ENCODE measurements at places on chromosomes 6 and 20.

DNA sequence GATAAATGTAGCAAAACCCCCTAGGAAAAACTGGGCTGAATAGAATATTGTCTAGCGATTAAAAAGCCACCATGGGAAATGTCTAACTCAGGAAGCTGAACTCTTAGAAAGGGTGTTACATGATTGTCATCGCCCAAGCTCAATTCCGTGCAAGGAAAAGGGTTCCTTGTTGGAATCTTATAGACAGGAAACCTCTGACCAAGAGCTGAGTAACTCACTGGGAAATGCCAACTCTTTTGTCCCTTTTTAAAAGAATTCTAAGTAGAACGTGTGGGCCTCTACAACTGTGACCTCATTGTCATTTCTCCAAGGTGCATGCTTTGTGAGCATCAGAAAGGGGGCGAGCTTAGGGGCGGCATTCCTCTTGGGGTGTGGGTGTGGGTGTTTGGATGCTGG is 88.1 kb downstream of the SYNJ2 start:
- peak; percentile 94 for DNase-seq

- DNase-seq: no peak
Observed at GRCh38 chr6:137560184-137560563, 66.0 kb upstream of the OLIG3 start.

DNA sequence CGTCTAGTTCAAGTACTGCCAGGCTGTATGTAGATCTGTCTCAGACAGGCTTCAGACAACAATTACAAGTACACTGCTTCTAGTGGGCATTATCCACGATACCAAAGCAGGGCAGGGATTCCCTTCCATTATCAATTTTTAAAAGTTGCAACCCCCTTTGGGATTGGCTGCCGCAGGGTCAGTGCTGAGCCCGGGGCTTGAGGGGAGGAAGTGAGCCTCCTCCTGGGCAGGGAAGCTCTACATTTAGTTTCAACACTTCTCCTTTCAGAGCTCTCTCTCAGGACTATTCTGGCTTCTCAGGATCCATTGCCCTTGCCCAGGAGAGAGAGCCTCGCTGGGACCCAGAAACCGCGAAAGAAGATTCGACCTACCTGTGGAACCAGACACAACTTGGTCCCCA is 1.5 kb downstream of the HTR1B start:
- peak; percentile 42 for DNase-seq

GRCh38 chr6:151498327-151498726 is 4.5 kb downstream of the CCDC170 start:
- no peak for DNase-seq

DNA sequence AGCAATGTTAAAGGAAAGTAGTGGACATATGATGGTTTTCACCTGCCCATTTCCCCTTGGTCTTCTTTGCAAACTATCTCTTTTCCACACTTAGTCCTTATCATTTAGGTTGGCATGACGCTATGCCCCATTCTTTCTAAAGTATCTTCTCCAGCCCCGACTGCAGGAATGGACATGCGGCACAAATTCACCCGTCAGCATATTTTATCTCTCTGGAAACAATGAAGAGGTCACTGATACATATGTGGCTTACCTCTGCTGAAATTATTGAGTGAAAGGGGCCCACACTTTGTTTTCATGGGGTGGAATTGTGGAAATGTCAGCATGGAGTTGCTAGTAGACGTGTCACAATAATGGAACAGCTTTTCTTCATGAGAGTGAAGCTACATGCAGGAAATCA is 45.8 kb upstream of the MEI4 start:
- no peak for DNase-seq

DNA sequence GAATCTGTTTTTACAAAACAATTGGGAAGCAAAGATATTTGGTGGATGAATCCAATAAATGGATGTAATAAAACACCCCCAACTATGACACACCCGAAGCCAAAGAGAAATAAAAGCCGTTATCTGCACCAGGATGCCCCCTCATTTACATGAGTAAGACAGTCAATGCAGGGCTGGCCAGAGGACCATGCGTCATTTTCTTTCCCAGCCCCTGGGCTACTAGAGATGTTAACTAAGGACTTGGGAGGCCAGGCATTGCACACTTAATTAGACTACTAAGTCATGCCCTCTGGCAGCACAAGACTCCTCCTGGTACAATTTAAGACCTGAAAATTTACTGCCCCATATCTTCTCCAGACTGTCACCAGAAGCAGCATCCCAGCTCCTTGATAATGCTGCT is 3.2 kb downstream of the LEMD2 start:
- peak; percentile 76 for DNase-seq

DNA sequence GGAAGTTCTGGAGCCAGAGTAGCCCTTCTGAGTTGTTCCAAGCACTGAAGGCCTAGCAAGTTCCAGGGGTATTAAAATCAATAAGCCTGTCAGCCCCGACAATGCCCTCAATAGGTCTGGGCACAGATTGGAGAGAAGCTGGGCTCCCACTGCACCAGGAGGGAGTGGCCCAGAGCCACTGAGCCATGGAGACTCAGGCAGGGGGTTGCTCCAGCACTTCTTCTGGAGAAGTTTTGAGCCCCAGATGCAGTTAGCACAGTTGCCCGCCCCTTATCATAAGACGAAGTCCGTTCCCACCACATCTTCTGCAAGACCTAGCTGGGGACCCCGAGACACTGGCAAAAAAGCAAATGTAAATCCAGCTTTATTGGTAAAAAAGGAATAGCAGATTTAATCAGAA is 13.0 kb downstream of the DEFB132 start:
- DNase-seq: no peak

GRCh38 chr6:24897186-24897585 is 38.6 kb downstream of the RIPOR2 start:
- no peak for DNase-seq

GRCh38 chr6:15875797-15876196 is 213.0 kb upstream of the DTNBP1 start:
- DNase-seq: no peak

DNA sequence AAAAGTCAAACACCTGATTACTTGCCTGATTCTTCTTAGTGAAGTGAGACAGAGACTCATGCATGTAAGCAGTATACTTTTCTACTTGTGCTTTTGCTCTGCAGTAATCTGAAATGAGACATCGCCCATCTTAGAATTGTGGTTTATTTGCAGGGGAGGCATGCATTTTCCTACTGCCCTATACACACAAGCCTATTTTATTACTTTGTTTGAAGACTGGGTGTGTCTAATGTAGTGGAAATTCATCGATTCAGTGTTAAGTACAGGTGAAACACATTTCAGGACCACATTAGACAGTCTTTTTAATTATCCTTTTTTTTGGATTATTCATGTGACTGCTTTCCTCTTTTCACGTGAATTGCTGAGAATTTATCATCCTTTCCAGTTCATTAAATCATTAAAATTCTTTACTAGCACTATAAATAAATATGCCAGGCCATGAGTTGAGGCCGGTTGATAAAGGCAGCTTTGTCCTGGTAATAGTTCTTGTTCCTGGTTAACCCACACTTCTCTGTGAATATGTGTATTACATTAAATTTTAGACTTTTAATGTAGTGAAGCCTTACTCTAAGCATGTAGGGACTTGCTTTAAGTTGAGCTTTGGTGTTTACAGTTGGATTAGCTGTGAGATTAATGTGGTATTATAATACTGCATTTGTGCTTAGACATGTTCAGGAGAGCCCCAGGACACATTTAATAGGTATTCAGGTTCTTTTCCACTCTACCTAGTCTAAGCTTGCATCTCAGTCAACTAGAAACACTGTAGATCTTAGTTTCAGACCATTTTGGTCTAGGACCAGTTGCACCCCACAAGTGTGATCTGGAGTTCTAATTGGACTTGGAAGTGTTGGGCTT is 10.8 kb upstream of the BTBD3 start:
- DNase-seq: no peak

GRCh38 chr6:96394727-96395126 is 126.9 kb upstream of the UFL1 start:
- DNase-seq: no peak

- DNase-seq: peak; percentile 99
Observed at GRCh38 chr6:151004383-151005024, 139.0 kb downstream of the MTHFD1L start.

Measured in dermis blood vessel endothelial cell (primary cell).